ENCODE measurements at places on chromosomes 11 and 22.
A peak's percentile ranks its signal among the peaks of the same experiment; 100 is the strongest.

DNA sequence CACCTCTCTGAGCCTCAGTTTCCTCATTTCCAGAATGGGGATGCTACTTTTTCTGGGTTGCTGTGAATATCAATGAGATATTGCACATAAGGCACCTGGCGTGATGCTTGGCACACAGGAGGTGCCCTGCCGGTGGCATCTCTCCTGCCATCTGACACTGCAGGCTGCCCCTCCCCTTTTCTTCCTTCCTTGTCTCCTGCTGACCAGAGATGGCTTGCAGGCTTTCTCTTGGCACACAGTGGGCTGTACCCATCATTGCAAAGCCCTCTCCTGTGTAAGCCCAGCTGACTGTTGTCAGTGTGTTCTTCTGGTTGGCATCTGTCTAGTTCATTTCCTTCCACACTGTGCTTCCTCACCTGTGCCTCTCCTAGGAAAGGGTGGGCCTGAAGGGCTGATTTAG lies 91.7 kb downstream of the MYO18B start:
- DNase-seq, result no peak

GRCh38 chr11:69951821-69952220 lies 126.3 kb upstream of the ANO1 start:
- no peak for DNase-seq

- DNase-seq, result no peak
Observed at GRCh38 chr11:23865341-23865975, 631.4 kb upstream of the LUZP2 start.

- no peak for DNase-seq
Observed at GRCh38 chr22:37137903-37138665, 11.6 kb downstream of the IL2RB start.

GRCh38 chr11:34280945-34281872 lies 76.6 kb downstream of the ABTB2 start:
- no peak for DNase-seq

GRCh38 chr22:20807315-20807752 lies 33.4 kb downstream of the SERPIND1 start:
- DNase-seq, result no peak

GRCh38 chr22:33579448-33580093 lies 340.7 kb downstream of the LARGE1 start:
- DNase-seq, result peak; percentile 35

- DNase-seq, result no peak
Observed at GRCh38 chr11:45959851-45960250, 37.4 kb downstream of the LARGE2 start.

GRCh38 chr11:39304586-39304985 lies 2154.9 kb downstream of the LRRC4C start:
- DNase-seq, result no peak

DNA sequence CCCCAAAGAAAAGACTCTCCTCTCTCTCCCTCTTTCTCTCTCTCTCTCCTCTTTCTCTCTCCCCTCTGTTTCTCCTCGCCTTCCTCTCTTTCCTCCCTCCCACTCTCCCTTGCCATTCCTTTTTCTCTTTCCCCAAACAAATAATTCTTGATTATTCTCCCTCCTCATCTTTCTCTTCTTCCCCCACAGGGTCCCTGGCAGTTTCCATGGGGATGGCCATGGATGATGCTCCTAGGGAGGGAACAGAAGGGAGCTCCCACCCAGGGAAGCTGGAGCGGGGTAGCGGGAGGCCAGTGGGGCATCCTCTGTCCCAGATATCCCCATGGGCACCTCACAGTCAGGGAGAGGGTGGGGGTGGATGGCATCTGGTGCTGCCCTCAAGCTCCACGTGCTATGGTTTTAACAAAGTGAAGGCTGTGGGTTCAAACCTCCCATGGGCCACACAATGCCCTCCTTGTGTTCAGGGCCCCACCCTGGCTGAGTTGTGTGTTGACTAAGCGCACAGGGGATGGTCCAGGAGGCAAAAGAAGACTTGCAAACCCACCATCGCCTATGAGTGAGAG lies 266.4 kb downstream of the BUD13 start:
- DNase-seq, result no peak

DNA sequence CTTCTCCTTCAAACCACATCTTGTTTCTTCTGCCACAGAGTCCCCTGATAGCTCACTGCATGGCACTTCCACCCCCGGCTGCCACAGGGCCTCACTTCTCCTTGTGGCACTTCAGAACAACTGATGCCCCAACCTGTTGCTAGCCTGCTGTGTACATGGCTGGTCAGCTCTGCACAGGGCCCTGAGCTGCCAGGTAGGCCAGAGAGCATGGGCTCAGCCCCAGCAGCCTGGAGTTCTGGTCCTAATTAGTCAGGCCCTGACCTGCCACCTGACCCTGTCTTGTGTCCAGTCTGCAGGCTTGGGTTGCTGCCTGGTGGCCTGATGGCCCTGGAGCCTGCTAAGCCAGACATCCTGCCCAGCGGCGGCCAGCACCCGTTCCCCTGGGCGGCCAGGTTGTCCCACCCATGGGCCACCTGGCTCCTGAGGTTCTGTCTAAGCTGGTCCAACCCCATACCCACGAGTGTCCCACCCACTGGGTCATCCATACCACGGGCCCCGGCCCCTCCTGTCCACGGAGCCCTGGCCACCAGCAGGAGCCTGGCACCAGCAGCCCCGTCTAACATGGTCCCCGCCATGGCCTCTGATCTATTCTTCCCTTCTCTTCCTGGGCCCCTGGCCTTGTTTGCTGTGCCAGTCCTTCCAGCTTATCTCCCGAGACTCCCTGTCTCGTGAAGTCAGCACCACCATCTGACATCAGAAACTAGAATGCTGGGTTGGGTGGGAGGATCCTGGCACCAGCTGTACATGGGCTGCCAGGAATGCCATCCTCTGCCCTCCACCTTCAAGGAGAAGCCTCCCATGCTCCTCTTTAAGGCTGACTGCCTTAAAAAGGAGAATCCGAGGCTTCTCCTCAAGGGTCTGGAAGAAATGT lies 3.1 kb upstream of the CERK start:
- DNase-seq, result no peak
